Esophagus mucosa (tissue), 1 donor: ENCODE measurements at places on chromosomes 2 and 18. TPM values are rescaled to one million over a fixed set of nuclear protein-coding genes. Genes with fewer than 3 reads are reported as not detected.

The HYCC2 gene
- 16.7 TPM for total RNA-seq

GRCh38 chr18:48663931-48664847 lies 125.4 kb downstream of the CTIF start:
- ATAC-seq = peak; percentile 55

DNA sequence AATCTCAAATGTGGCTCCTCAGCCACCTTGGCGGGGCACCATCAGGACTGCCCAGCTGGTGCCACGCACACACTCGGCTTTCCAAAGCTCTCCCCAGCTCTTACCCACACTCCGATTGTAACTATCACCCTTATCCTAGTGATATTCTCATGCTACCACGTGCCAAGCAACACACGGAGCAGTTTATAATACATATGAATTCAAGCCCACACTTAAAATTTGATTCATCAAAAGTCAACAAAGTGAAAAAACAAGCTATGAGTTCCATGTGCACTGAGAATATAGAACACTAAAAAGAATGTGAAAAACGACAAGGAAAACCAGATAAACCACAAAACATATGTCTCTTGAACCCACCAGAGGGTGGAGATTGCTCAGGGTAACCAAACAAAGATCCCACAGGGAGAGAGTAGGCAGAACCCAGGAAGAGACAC lies 31.6 kb downstream of the LONRF2 start:
- ATAC-seq = no peak

The PMAIP1 gene
- total RNA-seq = 11.6 TPM

The SOX11 gene
- not detected for total RNA-seq

The INHBB gene
- total RNA-seq = 0.72 TPM

The CCNYL1 gene
- 19.0 TPM for total RNA-seq

DNA sequence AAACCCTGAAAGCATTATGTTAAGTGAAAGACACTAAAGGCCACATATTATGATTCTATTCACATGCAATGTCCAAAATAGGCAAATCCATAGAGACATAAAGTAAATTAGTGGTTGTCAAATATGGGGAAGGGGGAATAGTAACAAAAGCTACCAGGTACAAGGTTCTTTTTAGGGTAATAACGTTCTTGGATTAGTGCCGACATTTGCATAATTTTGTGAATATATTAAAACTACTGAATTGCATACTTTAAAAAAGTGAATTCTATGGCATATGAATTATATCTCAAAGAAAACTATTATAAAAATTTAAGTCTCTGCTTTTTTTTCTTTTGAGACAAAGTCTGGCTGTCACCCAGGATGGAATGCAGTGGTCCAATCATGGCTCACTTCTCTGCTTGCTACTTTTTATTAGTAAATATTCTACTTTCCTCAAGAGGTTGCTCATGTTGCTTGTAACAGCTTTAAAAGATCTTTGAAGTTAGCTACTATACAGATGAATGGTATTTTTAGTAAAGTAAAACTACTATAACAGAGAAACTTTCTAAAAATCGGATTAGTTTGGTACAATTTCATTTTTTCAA lies 2.5 kb downstream of the SESTD1 start:
- ATAC-seq = no peak

- ATAC-seq = no peak
These were observed 255.5 kb downstream of the TWIST2 start for GRCh38 chr2:239103125-239104098.

GRCh38 chr2:176085120-176085788 lies 1.5 kb upstream of the EVX2 start:
- no peak for ATAC-seq

The CFC1 gene
- not detected for total RNA-seq

GRCh38 chr2:7847321-7847720 lies 834.5 kb upstream of the ID2 start:
- ATAC-seq = no peak

- ATAC-seq = peak; percentile 47
These were observed 133.1 kb downstream of the NFATC1 start for GRCh38 chr18:79528846-79529245.

The TMEM163 gene
- total RNA-seq = 0.20 TPM

DNA sequence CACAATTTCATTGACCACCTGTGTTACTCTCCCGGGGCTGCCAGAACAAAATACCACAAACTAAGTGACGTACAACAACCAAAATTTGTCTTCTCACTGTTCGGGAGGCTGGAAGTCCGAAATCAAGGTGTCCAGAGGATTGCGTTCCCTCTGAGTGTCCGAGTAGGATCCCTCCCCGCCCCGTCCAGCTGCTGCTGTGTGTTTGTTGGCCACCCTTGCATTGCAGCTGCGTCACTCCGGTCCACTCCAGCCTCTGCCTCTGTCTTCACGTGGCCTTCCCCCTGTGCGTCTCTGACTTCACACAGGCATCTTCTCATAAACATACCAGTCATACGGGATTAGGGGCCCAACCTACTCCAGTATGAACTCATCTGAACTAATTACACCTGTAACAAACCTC lies 251.8 kb upstream of the SMIM21 start:
- no peak for ATAC-seq
